ENCODE measurements at places on chromosomes 1 and 21. TPM values are rescaled to one million over a fixed set of nuclear protein-coding genes. Genes with fewer than 3 reads are reported as not detected.

The PTAFR gene
- 0.58 TPM for total RNA-seq

The NOS1AP gene
- not detected for total RNA-seq

GRCh38 chr21:36965720-36966065, 776 bp downstream of the HLCS start:
- peak overlapping the region; percentile 76 for H3K27ac ChIP-seq
- peak overlapping the region; percentile 54 for H3K4me3 ChIP-seq
- DNase-seq: no peak
- H3K36me3 ChIP-seq: no peaks in the 10 kb centered on the region
- H3K27me3 ChIP-seq: no peaks in the 10 kb centered on the region

The NFYC gene
- 61.3 TPM for total RNA-seq

DNA sequence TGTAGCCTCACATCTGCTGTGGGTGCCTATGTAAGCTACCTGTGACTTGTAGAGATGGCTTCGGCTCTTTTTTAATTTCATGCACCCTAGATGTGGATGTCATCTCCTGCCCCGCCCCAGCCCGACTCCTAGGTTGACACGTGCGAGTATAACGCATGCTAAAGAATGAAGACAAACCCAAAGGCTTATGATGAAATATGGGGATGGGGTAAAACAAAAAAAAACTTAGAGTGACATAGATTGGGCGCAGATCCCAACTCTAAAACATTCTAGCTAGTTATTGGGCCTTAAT, 613 bp upstream of the ERO1B start:
- H3K36me3 ChIP-seq: no peaks in the 10 kb centered on the region
- peaks cover 35% of the 10 kb centered on the region for H3K4me1 ChIP-seq

DNA sequence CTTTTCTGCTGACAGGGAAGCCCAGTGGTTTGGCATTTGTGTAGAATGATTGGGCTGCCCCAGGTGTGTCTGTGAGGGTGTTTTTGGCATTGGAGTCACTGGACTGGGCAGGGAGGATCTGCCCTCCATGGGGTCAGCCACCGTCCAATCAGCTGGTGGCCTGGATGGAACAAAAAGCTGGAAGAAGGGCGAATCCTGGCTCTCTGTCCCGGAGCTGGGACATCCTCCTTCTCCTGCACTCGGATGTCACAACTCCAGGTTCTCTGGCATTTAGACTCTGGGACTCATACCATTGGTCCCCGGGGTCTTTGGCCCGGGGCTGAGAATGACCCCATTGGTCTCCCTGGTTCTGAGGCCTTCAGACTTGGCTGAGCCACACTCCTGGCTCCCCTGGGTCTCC, 11.2 kb downstream of the SPSB1 start:
- no peaks in the 10 kb centered on the region for H3K27me3 ChIP-seq
- no peaks in the 10 kb centered on the region for H3K4me1 ChIP-seq
- H3K36me3 ChIP-seq: no peaks in the 10 kb centered on the region
- H3K4me3 ChIP-seq: no peak overlapping the region
- no peak for DNase-seq

Measured in CD8-positive, alpha-beta memory T cell (primary cell).